ENCODE measurements at places on chromosomes 3 and 15.

GRCh38 chr3:182583545-182583944 lies 209.8 kb upstream of the ATP11B start:
- DNase-seq: no peak

DNA sequence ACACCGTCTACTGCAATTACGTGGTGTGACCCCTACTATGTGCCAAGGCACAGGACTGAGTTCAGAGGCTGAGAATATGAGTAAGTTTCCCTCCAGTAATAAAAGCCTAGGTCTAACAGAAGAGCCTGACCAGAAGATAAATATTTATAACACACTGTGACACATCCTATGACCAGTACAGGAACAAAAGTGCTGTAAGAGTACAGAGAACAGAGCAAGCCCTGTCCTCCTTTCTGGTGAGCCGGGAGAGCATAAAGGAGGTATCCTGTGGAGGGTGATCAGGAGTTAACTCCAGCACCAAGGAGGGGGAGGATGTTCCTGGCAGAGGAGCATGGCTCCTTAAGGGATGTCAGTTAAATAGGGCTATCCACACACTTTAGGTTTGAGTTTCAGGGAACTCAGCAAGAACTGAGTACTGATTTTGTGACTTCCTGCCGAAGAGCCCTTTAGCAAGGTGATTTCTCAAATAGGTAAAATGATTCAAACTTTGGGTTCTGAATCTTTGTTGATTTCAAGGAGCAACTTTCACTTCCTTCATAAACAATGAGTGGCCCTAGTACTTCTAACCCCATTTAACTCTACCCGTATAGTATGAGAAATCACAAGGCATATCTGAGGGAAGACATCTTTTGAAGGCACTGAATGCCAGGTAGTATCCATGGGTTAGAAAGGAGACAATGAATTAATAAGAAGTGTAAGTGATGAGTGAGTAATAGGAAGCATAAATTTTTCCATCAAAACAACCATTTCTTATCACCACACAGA lies 198.0 kb downstream of the THRB start:
- no peak for DNase-seq

DNA sequence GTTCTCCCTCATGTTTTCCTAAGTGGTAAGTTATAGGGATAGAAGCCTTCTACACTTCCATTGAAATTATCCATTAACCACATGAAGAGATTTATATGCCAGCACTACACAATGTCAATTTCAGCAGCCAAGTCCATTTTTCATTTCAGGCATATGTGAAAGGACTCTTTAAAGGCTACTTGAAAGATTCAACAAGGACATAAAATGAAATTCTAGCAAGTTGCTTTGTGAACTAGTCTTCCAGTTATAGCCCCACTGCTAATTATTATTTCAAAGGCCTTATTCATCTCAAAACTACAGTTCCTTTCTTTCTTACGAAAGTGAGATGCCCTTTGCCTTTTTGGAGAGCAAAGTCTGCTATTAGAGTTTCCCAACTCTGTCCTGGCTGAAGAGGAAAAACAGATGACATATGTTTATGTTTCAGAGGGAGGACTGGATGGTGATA lies 66.0 kb upstream of the SLC2A2 start:
- DNase-seq: no peak

- no peak for DNase-seq
Observed at GRCh38 chr3:126446791-126447190, 28.9 kb downstream of the ZXDC start.

- DNase-seq: no peak
Observed at GRCh38 chr15:58419803-58420524, 11.8 kb upstream of the LIPC start.

DNA sequence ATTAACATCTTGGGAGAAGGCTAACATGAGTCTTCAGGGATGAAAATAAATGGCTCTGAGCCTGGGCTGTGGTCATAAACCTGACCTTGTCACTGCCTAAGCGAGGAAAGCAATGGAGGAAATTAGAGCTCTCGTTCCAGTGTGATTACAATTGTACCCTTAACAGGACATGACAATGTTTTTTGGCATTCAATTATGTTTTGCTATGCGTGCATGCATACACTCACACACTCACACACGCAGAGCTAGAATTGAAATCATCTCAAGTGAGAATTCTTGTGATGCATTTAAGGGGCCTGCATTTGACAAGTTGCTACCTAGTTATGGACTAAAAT lies 24.1 kb downstream of the ZNF80 start:
- DNase-seq: no peak

GRCh38 chr3:44761101-44761423 lies 357 bp downstream of the KIAA1143 start:
- DNase-seq: no peak

- no peak for DNase-seq
Observed at GRCh38 chr3:171160325-171160724, 133.8 kb upstream of the SLC2A2 start.

GRCh38 chr3:62100282-62100989 lies 272.9 kb downstream of the FEZF2 start:
- DNase-seq: no peak

DNA sequence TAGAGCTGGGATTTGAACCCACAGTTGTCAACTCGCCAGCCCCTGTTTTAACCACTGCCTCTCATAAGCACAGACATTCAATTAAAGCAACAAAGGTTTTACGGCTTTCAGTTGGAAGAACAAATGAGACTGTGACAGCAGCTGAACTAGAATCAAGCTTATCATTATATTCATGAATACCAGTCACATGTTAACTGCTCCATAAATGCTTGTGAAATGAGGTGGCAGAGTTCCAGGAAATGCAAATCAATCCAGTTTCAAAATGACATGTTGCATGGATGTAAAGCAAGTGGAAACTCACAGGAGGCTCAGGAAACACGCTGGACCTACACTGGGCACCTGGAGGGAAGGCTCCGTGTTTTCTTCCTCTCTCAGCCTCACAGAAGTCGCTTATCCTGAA lies 3.9 kb downstream of the GP5 start:
- DNase-seq: no peak

- no peak for DNase-seq
Observed at GRCh38 chr3:106629215-106629832, 747.9 kb upstream of the CCDC54 start.

GRCh38 chr3:65508750-65509422 lies 529.8 kb downstream of the MAGI1 start:
- no peak for DNase-seq

DNA sequence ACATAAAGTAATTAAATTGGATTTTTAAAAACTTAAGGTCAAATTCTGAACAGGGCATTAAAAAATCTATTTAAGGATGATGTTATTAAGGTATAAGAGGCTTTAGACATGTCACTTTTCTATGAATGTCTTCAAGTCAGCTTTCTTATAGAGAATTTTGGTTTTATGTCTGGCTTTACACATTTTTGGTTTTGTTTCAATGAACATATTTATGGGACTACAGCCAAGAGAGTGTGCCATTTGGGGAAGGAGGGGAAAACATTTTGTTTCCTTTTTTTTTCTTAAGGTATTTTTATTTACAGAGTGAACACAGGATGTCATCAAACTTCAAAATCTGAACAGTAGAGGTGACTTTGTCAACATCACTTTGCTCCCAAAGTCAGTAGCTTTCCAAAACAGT lies 222.8 kb downstream of the DPH6 start:
- DNase-seq: no peak

- DNase-seq: no peak
Observed at GRCh38 chr15:72318408-72318942, 1.5 kb downstream of the CELF6 start.

GRCh38 chr15:80904998-80905397 lies 84.6 kb downstream of the MESD start:
- no peak for DNase-seq

DNA sequence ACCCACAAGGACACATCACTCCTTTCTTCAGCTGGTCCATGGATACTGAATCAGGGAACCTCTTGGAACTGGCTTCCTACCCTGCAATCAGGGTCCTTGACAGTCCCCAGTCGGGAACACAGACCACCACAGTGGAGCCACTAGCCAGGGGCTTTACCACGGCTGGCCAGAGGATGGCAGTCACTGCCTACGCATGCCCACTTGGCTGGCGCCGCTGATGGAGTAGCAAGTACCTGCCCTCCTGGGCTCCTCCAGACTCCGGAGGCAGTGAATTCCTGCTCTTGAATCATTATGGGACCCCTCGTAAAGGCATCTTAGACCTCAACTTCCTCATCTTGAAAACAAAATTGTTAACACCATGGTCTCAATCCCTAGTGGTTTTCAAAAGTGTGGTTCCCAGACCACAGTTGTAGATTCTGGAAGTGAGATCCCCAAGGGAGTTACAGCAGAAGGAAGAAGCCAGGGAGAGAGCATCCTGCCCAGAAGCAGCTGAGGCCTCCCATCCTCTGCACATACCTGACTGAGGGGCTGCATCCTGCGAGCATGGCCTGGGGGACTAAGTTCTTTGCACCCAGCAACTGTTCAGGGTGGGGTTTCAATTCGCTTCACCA lies 9.1 kb upstream of the SKIC8 start:
- no peak for DNase-seq

DNA sequence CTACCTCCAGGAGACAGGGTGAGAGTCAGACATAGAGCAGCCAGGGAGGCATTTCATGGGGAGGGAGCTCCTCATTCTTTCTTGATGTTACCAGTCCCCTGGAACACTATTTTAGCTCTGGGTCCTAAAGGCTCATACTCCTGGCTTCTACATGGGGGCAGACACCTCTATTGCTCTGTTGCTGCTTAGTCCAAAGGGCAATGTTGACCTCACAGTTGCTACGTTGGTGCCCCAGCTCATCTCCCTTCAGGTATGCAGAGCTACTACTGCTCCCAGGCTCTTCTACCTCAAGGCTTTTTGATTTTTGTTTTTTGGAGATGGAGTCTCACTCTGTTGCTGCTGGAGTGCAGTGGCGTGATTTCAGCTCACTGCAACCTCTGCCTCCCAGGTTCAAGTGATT lies 245.6 kb upstream of the LRRFIP2 start:
- DNase-seq: no peak

DNA sequence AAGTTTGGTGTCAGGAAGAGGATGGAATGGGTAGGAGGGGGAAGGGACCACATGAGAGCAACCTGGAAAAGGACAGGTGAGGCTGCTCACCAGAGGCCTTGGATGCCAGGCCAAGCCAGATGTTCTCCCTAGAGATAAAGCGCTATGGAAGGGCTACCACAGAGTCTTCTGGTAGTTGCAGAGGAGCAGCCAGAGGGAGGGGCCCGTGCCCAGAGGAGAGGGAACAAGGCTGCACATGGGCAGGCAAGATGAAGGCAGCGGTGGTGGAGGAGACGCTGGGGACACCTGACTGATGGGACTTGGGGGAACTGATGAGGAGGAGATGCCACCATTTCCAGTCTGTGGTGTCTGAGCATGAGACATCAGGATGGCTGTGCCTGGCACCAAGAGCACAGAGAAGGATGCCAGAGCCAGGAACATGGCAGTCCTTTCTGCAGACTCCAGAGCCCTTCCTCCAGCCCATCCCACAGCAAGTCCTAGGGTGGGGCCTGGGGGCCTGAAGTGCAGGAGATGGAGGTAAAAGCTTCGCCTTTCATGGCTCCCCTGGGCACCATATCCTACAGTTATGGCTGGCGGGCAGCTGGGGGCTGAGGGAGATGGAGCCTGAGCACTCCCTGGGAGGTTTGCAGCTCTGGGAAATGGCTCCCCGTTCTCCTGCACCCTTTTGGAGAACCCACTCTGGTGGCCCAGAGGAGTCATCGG lies 103.0 kb downstream of the ETFA start:
- no peak for DNase-seq

DNA sequence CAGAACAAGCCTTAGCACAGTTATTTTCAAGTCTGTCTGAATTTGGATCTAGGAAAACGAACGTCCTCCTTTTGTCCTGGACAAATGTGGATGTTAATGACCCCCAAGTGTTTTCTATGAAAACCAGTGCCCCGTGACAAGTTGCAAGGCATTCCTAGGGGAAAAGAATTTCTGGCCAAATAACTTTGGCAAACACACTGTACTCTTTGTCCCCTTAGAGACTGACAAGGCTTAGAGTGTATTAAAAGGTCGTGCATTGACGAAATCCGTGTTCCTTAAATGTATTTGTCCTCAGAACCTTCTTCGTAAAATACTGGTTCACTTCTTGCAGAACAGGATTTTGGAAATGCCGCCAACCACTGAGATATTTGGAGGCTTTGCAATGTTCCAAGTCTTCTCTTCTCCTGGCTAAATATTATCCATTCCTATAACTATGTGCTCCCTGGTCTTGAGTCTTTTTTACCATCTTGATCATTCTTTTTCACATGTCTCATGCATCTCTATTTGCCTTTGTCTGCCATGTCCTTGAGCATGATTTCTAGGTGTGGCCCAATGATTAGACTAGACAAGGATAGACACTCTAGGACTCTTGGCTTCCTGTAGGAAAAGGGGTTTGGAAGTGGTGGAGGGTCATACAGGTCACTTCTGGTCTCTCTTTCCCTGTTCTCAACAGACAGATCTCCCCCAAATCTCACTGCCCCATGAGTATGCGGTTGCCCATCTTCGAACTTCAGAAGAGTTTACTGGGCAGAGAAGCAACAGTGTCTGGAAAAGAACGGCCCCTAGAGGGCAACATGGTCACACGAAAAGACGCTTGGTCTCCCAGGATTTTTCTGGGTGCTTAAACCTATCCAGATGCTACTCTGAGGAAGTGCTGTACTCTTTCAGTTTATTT lies 117.5 kb downstream of the EDEM1 start:
- no peak for DNase-seq

DNA sequence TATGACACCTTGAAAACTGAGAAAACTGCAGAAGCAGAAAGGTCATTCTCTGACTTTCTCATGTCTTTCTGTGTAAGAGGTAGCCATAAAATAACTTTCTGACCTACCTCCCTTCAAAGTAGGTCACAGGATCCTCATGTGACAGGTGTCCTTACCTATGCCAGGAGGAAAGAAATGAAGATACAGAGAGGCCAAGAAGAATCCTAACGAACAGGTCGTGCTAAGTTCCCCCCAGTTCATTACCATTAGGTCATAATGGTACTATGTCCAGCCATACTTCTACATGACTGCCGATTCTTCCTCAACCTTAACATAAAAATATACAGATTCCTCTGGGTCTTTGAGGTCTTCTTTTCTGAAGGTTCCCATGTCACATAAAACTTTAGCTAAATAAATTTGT lies 118.6 kb downstream of the FOXB1 start:
- no peak for DNase-seq

DNA sequence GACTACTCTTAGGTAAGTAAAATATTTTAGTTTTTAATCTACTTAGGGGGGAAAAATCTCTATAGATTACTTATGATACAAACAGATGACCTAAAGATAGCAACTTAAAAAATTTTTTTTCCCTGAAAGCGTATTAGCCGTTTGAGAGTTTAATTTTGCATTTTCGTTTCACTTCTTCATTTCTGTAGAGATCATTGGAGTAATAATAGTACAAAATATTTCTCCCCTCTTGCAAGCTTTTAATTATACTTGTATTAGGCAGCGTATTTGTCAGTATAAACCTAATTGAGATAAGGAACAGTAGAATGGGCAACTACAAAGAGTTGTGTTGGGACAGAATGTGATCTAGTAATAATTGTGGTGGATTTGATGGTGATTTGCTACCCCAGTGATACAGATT lies 10.3 kb downstream of the SKIL start:
- DNase-seq: no peak

DNA sequence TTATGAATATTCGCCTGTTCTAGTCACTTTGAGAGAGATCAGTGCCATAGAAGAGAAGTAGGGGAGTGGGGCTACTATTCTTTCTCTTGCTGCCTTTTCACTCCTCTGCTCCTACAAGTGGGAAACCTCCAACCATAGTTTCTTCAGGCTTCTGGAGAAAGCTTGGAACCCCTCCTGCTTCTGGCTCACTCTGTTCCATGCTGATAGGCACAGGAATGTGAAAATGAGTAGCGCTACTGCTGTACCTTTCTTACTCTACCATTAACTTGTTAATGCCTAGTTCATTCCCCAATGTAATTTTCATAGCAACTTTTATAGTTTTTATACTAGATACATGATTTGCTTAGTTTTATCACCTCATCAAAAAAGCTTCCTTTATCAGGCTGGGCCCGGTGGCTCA lies 26.7 kb upstream of the JMJD7 start:
- DNase-seq: no peak

All from stimulated activated CD8-positive, alpha-beta memory T cell treated with anti-CD3 and anti-CD28 coated beads, Interleukin-7, amount 100 ng/mL, for 1 hour (primary cell).